ENCODE measurements at places on chromosomes 1 and 21. TPM values are rescaled to one million over a fixed set of nuclear protein-coding genes. Genes with fewer than 3 reads are reported as not detected.

The C1orf146 gene
- total RNA-seq: not detected

The CELA3A gene
- total RNA-seq: not detected

The IVL gene
- not detected for total RNA-seq

The NDUFV3 gene
- total RNA-seq: 36.8 TPM

The CTH gene
- total RNA-seq: 9.5 TPM

The MAP7D1 gene
- 183 TPM for total RNA-seq

The FCRL2 gene
- not detected for total RNA-seq

The NBL1 gene
- total RNA-seq: 35.6 TPM
